Epithelial cell of proximal tubule (primary cell): ENCODE measurements at places on chromosomes 12 and 14. TPM values are rescaled to one million over a fixed set of nuclear protein-coding genes. Genes with fewer than 3 reads are reported as not detected.

Gene NANOG
- total RNA-seq = not detected in 2 replicates

Gene POTEG
- total RNA-seq = not detected in 2 replicates

Gene KCNC2
- total RNA-seq = not detected in 2 replicates

Gene GSG1
- 0.75 and 1.2 TPM in 2 replicates for total RNA-seq

Gene SVOP
- not detected in 2 replicates for total RNA-seq

Gene ENDOU
- total RNA-seq = not detected in 2 replicates

Gene EPYC
- not detected in 2 replicates for total RNA-seq

Gene KLHL33
- total RNA-seq = under 0.01 and 0.17 TPM in 2 replicates

Gene GPD1
- 0.07 TPM in 1 of 2 replicates, not detected in the other for total RNA-seq

Gene KRT77
- total RNA-seq = not detected in 2 replicates

Gene GPHN
- total RNA-seq = 8.8 and 22.9 TPM in 2 replicates

Gene CISTR
- not detected in 2 replicates for total RNA-seq
